ENCODE measurements at places on chromosomes 4 and X.

DNA sequence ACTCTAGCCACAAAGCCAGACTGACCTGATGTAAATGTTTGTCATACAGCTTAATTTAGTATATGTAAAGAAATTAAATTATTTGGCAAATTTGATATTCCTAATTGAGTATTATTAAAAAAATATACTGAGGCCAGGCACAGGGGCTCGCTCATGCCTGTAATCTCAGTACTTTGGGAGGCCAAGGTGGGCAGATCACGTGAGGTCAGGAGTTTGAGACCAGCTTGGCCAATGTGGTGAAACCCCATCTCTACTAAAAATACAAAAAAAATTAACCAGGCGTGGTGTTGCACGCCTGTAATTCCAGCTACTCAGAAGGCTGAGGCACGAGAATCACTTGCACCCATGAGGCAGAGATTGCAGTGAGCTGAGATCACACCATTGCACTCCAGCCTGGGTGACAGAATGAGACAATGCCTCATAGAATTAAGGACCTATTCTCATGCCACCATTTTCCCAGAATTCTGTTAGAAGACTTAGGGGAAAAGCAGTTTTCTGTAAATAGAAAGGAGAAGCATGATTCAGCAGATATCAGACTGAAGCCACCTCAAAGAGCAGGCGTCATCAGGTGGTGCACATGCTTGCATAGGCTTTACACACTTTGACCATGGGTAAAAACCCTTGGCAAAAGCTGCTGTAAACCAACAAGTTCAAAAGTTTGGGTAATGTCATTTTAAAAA is 6.1 kb downstream of the UBQLN2 start:
- peak; percentile 7 for DNase-seq

DNA sequence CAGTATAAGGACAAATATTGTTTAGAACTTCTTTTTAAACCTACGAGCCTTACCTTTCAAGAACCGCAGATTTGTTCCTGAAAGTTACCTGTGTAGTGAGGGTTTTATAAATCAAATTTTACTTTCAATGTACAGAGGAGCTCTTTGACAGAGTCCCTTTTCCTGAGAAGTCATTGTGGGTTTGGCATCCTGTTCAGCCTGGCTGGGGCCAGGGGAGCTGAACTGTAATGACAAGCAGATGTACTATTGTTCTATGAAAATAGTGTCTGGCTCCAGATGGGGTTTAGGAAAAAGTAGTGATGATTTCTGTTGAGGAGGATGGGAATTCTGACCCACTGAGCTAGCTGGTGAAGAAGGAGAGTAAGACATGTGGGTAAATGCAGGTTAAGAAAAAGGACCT is 196.2 kb upstream of the PGRMC2 start:
- no peak for DNase-seq

DNA sequence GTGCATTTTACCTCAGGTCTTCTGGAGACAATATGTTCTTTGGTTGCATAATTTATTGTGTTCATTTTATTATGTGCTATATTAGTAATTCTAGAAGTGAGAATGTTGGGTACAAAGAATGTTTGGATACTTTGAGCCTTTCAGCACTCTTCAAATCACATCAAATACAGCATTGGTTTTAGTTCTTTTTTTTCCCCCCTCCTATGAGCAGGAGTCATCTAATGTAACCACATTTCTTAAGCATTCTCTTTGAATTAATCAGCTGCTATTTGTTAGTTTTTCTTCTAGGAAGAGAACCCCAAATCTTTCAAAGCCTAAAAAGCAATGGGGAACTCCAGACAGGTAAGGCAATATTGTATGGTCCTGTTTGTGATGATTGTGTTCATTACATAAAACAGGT is 46.7 kb downstream of the ARL9 start:
- DNase-seq = no peak

DNA sequence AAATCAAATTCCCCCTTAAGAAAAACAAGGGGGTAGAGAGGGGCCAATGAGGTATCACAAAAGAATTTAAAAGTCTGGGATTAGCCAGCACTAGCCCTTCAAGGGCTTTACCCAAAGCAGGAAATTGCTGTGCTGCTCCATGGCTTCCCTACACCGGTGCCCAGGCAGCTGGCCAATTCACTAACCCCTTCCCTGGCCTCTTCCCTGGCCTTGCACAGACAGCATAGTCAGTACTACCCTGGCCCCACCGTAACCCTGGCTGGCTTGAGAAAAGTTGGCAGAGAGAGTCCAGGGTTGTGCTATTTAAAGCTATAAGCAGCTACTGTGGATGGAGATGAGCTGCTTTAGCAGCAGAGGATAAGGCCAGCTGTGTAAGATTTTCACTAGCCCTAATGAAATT is 43.1 kb downstream of the ADAMTS3 start:
- DNase-seq = no peak

DNA sequence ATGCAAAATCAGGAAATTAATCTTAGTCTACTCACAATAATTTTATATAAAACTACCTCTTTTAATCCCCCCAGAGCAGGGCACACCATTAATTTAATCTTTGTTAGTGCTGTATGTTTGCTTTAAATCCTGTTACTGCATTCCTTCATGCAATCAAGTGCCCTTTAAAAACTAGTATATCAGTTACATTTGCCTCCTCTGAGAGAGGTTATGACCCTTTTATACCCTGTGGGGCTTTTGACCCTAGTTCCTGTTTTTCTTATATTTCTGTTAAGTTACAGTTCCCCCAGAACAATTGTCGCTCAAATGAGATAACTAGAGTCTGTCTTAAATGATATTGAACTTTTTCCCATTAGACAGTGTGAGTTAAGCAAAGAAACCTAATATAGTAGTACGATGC is 46.2 kb downstream of the GPC4 start:
- DNase-seq = no peak

- DNase-seq = no peak
These were observed 62.3 kb upstream of the DKK2 start for GRCh38 chr4:107098401-107098800.

GRCh38 chr4:73676861-73677323 is 56.7 kb upstream of the RASSF6 start:
- no peak for DNase-seq
